ENCODE measurements at places on chromosomes 5 and 9.
A peak's percentile ranks its signal among the peaks of the same experiment; 100 is the strongest.

DNA sequence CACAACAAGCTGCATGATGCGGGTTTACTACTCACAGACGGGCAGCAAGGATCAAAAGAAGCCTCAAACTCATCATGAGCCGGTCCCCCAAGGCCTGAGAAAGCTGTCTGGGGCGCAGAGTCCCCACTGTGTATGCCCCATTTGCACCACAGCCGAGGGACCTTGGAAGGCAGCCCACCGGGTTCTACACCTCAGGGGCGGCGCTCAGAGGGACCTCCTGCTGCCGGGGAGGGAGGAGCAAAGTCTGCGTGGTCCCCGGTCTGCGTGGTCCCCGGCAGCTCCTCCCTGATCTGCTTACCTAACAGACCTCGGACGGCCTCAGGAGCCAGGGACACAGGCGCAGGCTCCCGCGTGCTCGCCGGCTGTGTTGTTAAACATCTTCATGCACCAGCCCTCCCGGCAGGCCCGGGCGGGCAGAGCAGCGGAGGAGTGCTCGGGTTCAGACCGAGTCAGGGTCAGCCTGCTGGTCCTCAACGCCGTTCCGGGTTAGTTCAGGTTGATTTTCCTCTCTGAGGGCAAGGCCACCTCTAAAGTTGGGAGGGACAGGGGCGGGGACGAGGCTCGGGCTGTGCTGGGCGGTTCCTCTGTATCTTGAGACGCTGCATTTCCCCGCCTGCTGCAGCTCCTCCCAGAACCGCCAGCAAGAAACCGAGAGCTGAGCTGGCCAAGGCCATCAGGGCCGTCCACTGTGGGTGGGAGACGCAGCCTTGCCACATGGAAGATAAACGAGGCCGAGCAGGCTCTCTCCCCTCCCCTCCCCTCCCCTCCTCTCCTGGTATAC lies 74.6 kb downstream of the MRPL36 start:
- DNase-seq = peak; percentile 28

- no peak for DNase-seq
Observed at GRCh38 chr5:9621379-9621903, 8.7 kb downstream of the TAS2R1 start.

GRCh38 chr9:18333157-18333556 lies 140.8 kb upstream of the ADAMTSL1 start:
- DNase-seq = no peak

DNA sequence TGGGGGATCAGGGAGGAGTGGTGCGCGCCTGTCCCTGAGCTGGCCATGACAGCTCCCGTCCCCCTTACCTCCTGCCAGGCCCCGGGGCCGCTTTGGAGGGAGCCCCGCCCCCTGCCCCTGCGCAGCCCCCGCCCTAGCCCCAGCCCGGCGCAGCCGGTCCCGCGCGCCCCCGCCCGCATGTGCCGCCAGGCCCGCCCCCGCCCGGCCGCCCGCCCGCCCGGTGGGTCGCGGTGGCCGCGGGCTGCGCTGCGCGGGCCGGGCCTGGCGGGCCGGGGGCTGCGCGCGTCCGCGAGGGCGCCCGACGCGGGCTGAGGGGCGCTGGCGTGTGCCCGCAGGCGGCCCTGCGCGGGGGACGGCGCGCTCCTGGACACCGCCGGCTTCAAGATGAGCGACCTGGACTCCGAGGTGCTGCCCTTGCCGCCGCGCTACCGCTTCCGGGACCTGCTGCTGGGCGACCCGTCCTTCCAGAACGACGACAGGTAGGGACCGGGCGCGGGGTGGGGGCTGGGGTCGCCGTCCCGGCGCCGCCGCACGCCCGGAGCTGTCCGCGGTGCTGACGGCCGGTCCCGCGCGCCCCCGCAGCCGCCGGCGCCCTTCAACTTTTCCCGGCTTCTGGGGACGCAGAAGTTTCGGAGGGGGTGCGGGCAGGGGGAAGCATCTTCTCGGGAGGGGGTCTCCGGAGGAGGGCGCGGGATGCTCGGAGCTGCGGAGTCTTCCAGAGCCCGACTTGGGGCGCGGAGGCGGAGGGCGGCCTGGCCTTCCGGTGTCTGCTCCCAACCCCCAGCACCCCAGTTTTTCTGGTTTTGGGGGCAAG lies 12.5 kb downstream of the KCNT1 start:
- no peak for DNase-seq

DNA sequence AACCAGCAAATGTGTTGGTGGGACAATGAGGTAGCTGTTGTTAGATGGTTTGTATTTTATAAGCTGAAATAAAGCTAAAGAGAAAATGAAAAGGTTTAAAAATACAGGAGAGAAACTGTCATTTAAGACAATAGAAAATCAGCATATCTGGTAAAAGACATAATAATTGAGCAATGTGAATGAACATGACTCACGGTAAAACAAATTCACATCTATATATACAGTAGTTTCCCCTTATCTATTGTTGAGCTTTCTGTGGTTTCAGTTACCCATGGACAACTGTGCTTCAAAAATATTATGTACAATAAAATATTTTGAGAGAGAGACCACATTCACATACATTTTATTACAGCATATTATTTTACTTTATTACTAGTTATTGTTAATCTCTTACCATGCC lies 1649.8 kb downstream of the EFNA5 start:
- no peak for DNase-seq

DNA sequence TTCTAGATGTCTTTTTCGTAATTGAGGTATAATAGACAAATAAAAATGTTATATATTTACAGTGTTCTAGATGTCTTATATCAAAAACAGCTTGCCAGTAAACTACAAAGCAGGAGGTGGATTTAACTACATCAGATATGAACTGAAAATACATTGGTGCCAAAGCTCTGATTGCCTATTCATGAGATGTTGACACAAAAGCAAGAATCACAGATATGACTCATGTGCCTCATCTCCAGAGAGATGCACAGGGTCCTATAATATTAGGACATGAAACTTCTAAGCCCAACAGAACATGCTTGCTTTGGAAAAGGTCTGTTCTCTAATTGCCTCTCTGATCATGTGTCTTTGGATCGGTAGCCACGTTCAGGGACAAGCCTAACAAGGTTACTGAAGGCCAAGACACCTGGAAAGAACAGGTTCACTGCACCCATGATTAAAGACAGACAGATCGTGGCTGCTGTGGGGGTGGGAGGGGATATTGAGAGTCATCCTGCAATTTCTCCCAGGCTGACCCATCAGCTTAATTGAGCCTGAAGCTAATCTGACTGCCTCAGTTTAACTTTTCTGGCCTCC lies 16.8 kb downstream of the ABCA1 start:
- no peak for DNase-seq

DNA sequence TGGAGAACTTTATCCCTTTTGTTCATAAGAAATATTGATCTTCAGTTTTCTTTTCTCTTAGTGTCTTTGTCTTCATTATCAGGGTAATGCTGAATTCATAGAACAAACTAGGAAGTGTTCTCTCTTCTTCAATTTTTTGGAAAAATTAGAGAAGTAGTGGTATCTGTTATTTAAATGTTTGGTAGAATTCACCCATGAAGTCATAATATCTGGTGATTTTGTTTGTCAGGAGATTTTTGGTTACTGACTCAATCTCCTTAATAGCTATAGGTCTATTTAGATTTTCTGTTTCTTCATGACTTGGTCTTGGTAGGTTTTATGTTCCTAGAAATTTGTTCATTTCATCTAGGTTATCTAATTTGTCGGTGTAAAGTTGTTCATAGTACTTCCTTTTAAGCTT lies 45.4 kb upstream of the STARD4 start:
- no peak for DNase-seq

DNA sequence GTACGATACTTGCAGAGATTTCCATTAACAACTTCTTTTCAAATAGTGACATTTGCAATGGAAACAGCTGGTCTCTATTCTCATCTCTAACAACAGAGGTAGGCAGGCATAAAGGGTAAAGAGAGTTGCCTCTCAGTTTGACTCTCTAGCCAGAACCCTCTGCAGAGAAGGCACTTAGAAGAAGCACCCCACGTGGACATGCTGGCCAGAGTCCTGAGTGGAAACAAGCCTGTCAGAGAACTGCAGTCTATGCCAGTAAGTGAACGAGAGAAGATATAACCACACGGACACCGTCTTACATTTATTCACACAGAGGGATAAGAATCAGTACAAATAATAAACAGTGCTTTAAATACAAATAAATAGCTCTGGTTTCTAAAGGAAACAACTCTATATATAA lies 11.0 kb upstream of the LHX6 start:
- DNase-seq = no peak

All from CD4-positive, alpha-beta T cell treated with Interleukin-10 for 1 hour (primary cell).